ENCODE measurements at places on chromosomes 6 and 20.

GRCh38 chr6:35224720-35225119 lies 11.0 kb downstream of the SCUBE3 start:
- DNase-seq: no peak

DNA sequence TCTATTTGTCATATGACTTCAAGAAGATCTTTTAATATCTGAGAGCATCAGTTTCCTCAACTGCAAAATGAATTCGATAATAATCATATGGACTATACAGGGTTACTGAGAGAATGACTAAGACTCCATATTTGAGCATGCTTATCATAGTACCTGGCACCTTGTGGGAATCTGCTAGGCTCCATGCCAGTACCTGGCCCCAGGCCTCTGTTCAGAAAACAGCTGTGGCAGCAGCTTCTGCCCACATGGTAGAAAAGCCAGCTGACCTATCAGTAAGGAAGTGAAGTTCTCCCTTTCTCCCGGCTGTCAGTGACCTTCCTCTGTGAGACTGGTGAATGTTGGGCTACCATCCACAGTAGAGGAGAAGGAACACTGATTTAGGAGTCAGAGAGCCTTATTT lies 574.9 kb upstream of the CHD6 start:
- DNase-seq: no peak

DNA sequence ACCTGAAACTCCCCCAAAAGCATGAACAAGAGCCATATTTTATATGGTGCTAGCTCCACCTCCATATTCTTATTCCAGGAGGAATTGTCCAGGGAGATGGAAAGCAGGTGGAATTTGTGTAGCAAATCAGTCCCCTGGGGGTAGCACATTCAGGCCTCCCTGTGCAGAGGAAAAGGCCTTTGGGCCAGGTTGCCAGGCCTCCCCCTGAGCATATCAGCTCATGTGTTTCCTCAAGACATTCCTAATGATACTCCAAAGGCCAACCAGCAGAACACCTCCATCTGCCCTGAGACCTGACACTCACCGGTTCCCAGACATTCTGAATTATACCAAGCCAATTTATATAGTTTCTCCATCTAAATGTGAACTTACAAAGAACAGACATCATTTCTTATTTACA lies 2.6 kb upstream of the BANF2 start:
- DNase-seq: no peak

- no peak for DNase-seq
Observed at GRCh38 chr6:45835721-45836437, 179.8 kb downstream of the CLIC5 start.

DNA sequence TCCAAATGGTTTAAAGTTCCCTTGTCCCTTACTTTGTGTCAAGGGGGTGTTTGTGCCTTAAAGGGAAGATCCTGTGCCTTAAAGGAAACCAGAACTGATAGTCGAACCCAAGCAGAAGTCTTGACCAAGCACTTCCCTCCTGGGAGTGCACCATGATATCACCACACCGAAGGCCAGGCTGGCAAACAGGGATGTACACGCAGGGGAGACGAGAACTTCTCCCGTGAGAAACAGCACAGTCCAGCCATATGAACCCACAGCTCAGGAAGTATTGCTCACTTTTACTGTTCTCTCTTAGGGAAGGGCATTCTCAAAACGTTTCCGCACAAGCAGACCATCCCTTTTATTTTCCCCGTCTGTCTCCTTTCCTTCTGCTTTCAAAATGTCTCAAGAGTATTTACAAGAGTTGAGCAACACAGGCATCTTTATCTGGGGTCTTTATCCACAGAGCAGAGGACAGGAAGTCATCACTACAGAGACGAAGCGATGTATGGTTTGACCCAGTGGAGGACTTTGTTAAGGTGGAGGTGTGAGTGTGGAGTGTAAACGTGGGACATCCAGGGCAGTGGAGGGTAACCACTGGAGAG lies 12.8 kb upstream of the SERPINB1 start:
- no peak for DNase-seq

All from NCI-H774 (cell line).